ENCODE measurements at places on chromosomes 7 and 10.

DNA sequence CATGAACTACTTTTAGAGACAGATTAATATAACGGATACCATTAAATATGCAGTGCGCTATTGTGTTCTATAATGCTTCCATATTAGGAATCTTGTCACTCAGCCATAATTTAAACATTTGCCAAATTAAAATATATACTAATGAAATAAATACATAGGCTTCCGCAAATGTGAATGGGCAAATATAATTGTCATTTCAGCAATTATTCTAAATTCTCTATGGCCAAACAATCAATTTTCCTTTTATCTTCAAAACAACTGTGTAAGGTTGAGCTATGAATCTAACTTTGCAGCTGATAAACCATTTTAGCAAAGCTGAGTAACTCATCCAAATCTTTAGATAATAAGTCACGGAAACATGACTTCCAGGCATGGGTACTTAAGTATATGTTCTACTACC lies 20.7 kb upstream of the TSPAN13 start:
- DNase-seq: no peak

DNA sequence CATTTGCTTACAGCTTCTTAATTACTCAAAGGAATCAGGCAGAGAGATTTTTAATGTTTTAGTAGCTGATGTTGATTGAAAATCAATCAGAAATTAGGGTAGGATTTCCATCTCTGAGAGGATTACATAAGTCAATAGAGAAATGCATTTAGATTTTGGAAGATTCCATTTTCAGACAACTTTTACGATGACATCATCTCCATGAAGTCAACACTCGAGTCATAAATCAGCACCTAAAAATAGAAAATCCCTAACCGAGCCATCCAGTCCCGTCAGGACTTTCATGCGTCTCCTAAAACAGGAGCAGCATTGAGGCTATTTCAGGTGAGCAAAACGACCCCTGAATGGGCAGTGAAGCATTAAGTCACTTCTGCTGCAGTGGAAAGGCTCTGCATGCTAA lies 279.7 kb upstream of the RNF32 start:
- no peak for DNase-seq

- no peak for DNase-seq
Measured at GRCh38 chr7:116740755-116741462, 68.9 kb downstream of the MET start.

GRCh38 chr7:28155964-28156363 lies 24.6 kb downstream of the JAZF1 start:
- no peak for DNase-seq

GRCh38 chr7:101764221-101764620 lies 53.2 kb upstream of the CUX1 start:
- no peak for DNase-seq

- no peak for DNase-seq
Measured at GRCh38 chr10:88583584-88583957, 453 bp upstream of the RNLS start.

DNA sequence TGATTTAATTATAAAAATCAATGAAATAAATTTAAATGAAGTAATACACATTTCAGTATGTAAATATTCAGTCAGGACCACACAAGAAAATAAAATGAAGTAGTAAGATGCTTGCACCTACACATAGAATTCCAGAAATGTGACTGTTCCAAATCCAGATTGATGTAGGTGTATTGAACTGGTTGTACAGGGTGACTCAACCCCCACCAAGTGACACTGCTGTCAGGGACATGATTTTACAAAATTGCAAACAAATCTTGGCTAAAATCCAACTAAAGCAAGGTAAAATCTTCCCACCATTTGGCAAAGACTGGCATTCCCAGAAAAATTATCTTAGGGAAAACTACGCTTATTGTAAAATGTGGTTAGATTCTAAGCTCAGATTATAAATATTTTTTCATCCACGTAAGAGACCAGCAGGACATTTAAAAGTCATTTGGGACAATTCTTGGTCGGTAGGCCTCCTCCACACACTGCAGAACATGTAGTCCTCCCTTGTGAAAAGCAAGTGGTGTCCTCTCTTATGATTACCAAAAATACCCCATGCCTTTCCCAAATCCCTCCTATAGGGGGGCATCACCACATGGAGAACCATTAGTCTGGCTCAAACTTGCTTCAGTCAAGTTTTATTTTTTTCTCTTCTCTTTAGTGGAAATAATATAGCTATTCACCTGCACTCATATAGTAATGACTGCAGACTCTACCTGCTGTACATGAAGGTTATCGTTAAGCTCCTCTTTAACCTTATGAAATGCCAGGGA lies 287.1 kb upstream of the SMIM30 start:
- no peak for DNase-seq

DNA sequence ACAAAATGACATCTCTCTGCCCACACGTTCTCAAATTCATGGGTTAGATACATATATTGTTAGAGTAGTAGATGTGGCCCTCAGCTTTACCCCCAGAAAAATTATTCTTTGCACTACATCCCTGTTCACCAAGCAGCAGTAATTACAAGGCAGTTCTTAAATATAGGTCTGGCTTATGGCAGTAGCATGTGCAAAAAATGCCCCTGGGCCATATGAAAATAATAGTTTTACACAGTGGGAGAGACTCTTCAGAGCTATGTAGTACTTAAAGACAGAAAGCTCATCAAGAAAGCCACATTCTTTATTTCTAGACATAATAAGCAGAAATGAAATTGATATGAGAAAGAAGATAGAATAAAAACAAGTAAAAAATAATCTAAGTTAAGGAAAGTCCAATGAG lies 196.3 kb upstream of the FOXP2 start:
- no peak for DNase-seq

DNA sequence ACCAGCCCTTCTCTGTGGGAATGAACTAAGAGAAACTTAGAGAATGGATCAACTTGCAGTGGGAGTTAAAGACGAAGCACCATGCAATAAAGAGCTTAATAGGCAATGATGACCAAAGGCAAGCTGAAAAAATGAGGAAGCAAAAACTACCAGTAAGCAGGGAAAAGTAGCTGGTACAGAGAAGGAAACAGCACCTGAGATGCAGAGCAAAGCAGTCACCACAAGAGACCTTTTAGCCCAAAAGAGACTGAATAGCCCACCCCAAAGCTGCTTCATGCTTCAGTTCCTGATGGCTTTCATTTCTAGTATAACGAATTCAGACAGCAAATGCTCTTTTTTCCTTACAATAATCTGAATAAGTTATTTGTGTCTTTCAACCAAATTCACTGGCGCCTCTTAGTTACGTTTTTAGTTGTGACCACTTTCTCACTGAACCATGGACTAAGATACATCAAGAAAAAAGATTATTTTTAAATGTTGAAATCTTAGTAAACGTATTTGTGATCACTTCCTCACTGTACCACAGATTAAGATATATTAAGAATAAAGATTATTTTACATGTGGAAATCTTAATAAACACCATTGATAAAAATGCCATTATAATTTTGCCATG lies 76.0 kb downstream of the USP6NL start:
- no peak for DNase-seq

GRCh38 chr10:123891144-123892071 lies at the start of gene CPXM2:
Gene CPXM2 (minus strand): TSS chr10:123891807. CDS start chr10:123891659, 148 bp downstream.
- DNase-seq: no peak

DNA sequence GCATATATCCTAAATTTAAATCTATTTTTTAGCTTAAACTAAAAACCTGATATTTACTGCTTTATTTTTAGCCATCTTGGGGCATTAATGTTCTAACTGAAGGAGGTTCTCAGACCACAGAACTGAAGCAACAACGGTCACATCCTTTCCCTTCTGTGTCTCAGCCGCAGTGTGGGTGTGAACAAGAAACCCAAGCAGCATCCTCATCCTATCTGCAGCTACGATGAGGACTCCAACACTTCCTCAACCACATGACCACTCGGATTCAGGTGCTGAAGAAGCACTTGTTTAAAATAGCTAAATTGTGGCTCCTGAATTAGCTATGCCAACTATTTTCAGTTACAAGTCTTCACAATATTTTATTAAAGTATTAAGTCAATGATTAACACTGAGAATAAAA lies 5.3 kb downstream of the ESYT2 start:
- DNase-seq: peak; percentile 53

DNA sequence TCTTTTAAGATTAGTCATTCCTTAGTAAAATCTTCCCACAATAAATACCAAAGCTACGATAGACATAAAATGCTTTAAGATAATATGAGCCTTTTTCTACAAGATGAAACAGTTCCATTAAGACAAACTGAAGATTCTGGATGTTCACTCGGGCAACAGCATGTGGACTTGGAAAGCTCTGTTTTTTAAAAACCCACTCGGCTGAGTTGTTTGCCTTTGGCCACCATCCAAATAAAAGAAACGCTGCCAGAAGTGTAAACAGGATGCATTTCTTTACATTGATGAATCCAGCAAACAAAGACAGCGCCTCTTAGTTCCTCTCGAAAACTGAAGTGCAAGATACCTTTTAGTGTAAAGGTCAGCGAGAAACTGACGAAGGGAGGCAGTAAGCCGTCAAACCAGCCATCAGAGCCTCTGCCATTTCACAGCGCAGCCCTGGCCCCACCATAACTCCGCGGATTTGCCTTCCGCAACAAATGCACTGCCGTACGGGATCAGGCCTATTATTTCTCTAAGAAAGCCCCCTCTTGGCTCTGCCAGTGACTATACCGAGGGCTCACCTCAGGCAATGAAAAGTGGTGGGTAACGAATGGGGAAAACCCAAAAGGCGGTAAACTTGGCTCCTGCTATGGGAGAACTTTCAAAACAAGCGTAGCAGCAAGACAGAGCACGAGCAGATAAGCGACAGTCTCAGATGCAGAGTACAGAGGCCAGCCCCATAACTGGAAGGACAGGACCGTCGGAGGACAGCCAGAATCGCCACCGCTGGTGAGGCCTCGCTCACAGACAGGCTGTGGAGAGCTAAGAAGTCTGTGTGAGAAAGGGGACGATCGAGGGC lies 41.4 kb downstream of the GNA12 start:
- DNase-seq: no peak
